ENCODE measurements at places on chromosomes 7 and 10. TPM values are rescaled to one million over a fixed set of nuclear protein-coding genes. Genes with fewer than 3 reads are reported as not detected.

GRCh38 chr10:12922117-12922900, 79.2 kb downstream of the CCDC3 start:
- no peak overlapping the region for H3K4me3 ChIP-seq
- H3K36me3 ChIP-seq, result no peaks in the 10 kb centered on the region
- H3K4me1 ChIP-seq, result no peaks in the 10 kb centered on the region
- no peak for DNase-seq

DNA sequence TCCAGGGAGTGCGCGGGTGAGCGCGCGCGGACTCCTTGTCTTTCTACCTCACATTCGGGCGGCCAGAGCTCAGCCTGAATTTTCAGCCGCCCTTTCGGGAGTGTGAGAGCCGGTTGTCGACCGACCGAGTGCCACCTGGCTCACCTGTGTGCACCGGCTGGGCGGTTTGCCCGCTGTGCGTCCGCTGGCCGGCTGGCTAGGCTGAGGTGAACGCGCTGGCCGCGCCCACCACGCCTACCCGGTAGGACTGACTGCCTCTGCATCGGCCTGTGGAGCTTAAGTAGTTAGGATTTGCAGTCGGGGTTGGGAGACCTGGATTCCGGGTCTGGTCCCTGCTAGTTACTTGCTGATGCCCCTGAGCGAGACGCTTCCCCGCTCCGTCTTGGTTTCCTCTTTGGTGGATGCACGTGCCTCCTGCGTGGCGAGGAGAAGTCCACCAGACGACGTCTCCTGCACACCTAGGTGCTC, 553 bp downstream of the TSPAN15 start:
- peak overlapping the region; percentile 95 for H3K4me3 ChIP-seq
- H3K36me3 ChIP-seq, result no peaks in the 10 kb centered on the region
- peak; percentile 83 for DNase-seq
- H3K27ac ChIP-seq, result no peak overlapping the region
- H3K27me3 ChIP-seq, result peaks cover 38% of the 10 kb centered on the region

GRCh38 chr7:64869121-64869725, 33.9 kb upstream of the ZNF273 start:
- H3K36me3 ChIP-seq, result no peaks in the 10 kb centered on the region
- no peaks in the 10 kb centered on the region for H3K4me1 ChIP-seq
- no peak overlapping the region for H3K27ac ChIP-seq

DNA sequence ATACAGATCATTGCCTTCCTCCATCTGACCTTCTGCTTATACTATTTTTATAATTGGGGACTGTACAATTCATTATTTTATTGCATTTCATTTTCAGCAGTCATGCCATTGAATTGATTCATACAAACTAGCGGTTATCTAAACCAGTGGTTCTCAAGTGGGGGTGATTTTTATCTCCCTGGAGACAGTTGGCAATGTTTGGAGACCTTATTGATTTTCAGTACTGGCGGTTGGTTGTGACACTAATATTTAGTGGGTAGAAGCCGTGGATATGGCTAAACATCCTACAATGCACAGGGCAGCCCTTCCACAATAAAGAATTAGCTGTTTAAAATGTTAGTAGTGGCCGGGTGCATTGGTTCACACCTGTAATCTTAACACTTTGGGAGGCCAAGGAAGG, 765.9 kb downstream of the LRMDA start:
- peaks cover 28% of the 10 kb centered on the region for H3K4me1 ChIP-seq
- no peak for DNase-seq
- H3K27me3 ChIP-seq, result no peaks in the 10 kb centered on the region
- H3K4me3 ChIP-seq, result no peak overlapping the region
- H3K36me3 ChIP-seq, result no peaks in the 10 kb centered on the region

DNA sequence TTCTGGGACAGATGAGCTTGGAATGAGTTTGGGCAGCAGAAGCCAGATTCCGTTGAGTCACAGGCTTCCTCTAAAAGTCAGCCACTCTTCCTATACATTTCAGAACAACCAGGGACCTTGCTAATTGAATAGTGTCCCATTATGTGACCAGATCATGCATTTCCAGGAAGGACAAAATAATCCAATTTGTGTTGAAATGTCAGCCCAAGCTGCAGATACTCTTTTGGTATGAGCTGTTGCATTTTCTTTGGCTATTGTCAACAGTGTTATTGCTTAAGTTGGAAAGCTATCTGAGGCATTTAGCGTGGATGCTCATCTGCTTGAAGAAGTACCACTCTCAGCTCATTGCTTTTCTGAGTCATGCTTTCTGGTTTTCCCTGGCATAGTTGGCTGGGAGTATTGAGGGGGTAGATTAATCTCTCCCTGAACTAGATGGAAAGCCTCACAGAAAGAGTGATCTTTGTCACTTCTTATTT, 223.7 kb upstream of the HABP2 start:
- no peaks in the 10 kb centered on the region for H3K4me1 ChIP-seq
- H3K27ac ChIP-seq, result no peak overlapping the region
- H3K4me3 ChIP-seq, result no peak overlapping the region
- no peak for DNase-seq

GRCh38 chr10:66958466-66958865, 32.6 kb downstream of the LRRTM3 start:
- no peak overlapping the region for H3K4me3 ChIP-seq
- H3K4me1 ChIP-seq, result no peaks in the 10 kb centered on the region
- DNase-seq, result no peak
- H3K27ac ChIP-seq, result no peak overlapping the region

DNA sequence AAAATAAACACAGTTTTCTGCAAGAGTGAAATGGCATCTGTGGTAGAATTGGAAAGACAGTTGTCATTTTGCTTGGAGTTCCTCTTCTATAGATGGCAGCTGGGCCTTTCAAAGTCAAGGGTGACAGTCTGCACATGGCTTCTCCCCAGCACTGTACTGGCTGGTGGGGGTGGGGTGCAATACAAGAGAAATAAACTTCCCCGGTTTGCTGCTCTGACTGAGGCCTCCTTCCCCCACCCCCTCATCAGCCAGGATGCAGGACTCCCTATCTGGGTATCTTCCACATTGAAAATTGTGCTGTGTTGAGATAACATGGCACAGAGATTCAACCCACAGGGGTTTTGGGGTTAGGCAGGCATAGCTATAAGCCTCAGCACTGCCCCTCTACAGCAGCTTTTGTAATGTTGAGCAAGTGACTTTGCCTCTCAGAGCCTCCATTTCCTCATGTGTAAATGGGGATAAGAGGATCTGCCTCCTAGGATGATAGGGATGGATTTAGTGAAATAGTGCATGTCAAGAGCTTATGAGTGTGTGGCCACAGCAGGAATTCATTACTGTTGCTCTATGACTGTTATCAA, 85.8 kb upstream of the WDR11 start:
- no peak overlapping the region for H3K27ac ChIP-seq
- peak; percentile 14 for DNase-seq
- H3K27me3 ChIP-seq, result no peaks in the 10 kb centered on the region
- peaks cover 15% of the 10 kb centered on the region for H3K4me1 ChIP-seq

- H3K27ac ChIP-seq, result no peak overlapping the region
- H3K27me3 ChIP-seq, result no peaks in the 10 kb centered on the region
These were observed 26.9 kb downstream of the ASAH2 start for GRCh38 chr10:50224330-50224952.

DNA sequence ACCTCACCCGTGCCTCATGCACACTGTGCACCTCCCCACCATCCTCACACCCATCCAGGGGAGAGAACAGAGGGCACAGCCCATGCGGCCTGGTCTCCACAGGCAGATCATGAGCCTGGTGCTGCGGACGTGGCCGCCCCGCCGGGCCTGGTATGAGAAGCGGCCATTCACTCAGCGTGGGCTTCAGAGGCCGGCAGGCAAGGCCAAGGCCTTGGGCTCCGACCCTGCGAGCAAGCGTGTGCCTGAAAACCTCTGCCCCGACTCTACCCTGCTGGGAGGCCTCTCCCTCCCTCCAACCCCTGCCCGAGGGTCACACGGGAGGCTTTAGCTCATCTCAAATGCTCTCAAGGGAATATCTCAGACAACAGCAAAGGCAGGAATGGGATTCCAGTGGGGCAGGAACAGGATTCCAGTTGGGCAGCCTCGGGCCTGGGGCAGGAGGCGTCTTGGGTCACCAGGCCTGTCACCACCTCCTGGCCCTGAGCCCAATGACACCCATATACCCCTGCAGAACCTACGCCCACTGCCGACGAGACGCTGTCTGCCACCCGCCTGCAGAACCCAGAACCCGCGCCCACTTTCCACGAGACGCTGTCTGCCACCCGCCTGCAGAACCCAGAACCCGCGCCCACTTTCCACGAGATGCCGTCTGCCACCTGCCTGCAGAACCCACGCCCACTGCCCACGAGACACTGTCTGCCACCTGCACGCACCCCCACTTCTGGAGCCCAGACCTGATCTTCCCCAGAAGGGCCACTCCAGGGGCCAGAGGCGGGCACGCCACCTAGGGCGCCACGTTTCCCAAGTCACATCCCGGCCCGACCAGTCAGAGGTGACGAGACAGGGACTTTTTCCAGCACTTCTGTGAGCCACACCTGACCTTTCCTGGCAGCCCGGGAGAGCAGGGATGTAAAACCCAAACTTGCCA, 38.9 kb downstream of the ADAP1 start:
- H3K36me3 ChIP-seq, result no peaks in the 10 kb centered on the region
- H3K4me3 ChIP-seq, result no peak overlapping the region

GRCh38 chr7:91182819-91183764, 81.1 kb upstream of the FZD1 start:
- H3K27me3 ChIP-seq, result no peaks in the 10 kb centered on the region
- H3K36me3 ChIP-seq, result no peaks in the 10 kb centered on the region
- H3K27ac ChIP-seq, result no peak overlapping the region
- no peak for DNase-seq

DNA sequence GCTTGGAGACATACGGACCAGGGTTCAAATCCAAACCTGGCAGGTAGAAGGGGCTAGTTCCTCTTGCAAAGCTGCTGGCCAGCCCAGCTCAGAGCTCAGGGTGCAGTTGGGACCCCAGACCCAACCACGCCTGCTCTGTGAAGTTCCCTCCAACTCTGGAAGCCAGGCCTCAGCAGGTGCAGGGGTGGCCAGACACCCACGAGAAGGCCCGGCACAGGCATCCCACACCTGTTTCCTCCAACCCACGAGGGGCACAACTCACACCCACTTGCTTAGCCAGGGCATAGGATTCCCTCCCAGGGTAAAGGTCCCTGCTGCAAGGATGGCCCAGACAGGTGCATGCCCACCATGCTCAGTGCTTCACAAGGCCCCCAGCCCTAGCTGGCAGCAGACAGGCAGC, 262.4 kb downstream of the GRID1 start:
- no peaks in the 10 kb centered on the region for H3K36me3 ChIP-seq
- H3K27me3 ChIP-seq, result no peaks in the 10 kb centered on the region

GRCh38 chr10:89458291-89458690, 43.9 kb downstream of the IFIT5 start:
- no peaks in the 10 kb centered on the region for H3K4me1 ChIP-seq
- H3K27ac ChIP-seq, result no peak overlapping the region
- H3K27me3 ChIP-seq, result no peaks in the 10 kb centered on the region
- no peaks in the 10 kb centered on the region for H3K36me3 ChIP-seq
- DNase-seq, result no peak

GRCh38 chr10:132022241-132022640, 40.5 kb upstream of the BNIP3 start:
- H3K4me3 ChIP-seq, result no peak overlapping the region
- H3K36me3 ChIP-seq, result no peaks in the 10 kb centered on the region
- H3K27ac ChIP-seq, result no peak overlapping the region
- H3K4me1 ChIP-seq, result no peaks in the 10 kb centered on the region
- H3K27me3 ChIP-seq, result 0 out of 2 replicates have a peak, but pooled peaks cover 10% of the 10 kb centered on the region

DNA sequence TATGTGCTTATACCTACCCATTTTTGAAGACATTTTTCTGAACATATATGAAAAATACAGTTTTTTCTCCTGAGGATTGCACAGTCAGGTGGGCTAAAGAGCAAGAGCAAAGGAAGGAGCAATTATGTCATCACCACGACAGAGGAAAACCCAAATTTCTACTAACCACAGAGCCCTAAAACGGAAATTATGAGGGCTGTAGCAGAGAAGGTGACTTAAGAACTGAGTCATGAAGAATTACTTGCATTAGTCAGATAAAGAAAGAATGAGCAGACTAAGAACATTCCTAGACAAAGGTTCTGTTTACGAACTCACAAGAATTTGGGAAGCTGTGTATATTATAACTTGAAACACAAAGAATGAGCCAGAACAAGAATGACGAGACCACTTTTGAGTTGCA, 974.4 kb downstream of the NXPH1 start:
- no peaks in the 10 kb centered on the region for H3K4me1 ChIP-seq
- H3K27me3 ChIP-seq, result no peaks in the 10 kb centered on the region
- no peak overlapping the region for H3K4me3 ChIP-seq

DNA sequence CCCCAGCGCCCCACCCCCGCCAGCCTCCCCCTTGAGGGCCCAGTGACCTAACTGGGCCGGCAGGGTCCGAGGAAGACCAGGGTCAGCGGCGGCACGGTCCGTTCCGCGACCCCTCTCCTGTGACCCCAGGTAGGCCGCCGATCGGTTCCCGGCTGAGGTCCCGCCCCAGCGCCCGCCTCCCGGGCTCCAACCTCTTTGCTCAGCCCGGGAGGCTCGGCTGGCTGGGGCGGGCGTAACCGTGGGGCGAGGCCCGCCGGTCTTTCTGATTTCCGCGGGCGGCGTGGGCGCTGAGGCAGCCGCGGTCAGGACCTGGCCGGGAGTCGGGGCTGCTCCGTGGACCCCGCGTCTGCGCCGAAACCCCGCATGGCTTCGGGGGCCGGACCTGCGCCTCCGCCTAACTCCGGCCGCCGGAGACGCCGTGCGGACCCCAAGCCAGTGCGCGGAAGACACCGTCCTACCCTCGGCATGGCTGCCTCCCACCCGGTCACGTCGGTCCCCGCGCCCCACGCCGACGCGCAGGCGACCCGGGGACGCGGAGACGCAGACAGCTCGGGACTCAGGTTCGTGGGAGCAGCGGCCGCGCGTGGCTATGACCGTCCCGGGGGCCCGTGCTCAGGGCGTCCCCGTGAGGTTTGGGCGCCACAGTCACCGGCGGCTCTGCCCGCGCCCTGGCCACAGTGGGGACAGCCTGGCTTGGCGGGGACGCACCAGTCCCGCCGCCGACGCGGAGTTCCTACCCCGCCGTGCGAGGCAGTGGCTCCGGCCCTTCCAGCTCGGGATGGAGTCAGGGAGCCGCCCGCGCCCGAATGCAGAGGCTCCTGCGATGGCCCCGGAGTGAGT, 1.0 kb upstream of the VENTX start:
- H3K27me3 ChIP-seq, result peaks cover 58% of the 10 kb centered on the region
- peak overlapping the region; percentile 66 for H3K4me3 ChIP-seq
- DNase-seq, result peak; percentile 60
- no peaks in the 10 kb centered on the region for H3K36me3 ChIP-seq

GRCh38 chr7:50640256-50640655, 75.1 kb upstream of the DDC start:
- H3K27ac ChIP-seq, result no peak overlapping the region
- peaks cover 9% of the 10 kb centered on the region for H3K4me1 ChIP-seq
- DNase-seq, result no peak
- no peaks in the 10 kb centered on the region for H3K27me3 ChIP-seq
- no peak overlapping the region for H3K4me3 ChIP-seq

MOGAT3 gene
- not detected for total RNA-seq

IDI2 gene
- not detected for total RNA-seq

MYPN gene
- total RNA-seq, result not detected

C10orf67 gene
- total RNA-seq, result not detected

NANOS1 gene
- 7.8 TPM for total RNA-seq

CEP41 gene
- total RNA-seq, result 11.5 TPM

MMP21 gene
- total RNA-seq, result not detected

ALDH18A1 gene
- total RNA-seq, result 104 TPM

SORCS3 gene
- total RNA-seq, result 1.4 TPM
